ENCODE measurements at places on chromosomes 7 and 10.
A peak's percentile ranks its signal among the peaks of the same experiment; 100 is the strongest.

DNA sequence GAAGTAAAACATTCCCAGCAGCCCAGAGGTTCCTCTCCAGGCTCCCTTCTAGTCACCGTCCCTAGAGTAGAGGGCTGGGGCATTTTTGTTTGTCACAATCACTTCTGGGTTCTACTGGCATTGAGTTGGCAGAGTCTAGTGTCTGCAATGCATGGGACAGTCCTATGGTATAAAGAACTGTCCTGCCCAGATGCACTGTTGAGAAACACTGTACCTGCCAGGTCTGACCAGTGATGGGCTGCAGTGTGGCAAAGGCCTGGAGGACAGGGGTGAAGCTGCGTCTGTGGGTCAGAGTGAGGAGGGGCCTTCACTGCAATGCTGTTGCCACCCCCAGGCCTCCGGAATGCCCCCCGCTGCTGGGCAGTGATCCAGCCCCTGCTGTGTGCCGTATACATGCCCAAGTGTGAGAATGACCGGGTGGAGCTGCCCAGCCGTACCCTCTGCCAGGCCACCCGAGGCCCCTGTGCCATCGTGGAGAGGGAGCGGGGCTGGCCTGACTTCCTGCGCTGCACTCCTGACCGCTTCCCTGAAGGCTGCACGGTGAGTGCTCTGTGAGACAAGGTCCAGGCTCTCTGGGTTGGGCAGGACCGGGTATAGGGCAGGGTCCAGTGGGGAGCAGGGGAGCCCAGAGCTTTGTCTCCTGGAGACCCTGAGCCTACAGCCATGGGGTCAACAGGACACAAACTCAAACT, 14.8 kb downstream of the SMO start:
- no peak for DNase-seq

DNA sequence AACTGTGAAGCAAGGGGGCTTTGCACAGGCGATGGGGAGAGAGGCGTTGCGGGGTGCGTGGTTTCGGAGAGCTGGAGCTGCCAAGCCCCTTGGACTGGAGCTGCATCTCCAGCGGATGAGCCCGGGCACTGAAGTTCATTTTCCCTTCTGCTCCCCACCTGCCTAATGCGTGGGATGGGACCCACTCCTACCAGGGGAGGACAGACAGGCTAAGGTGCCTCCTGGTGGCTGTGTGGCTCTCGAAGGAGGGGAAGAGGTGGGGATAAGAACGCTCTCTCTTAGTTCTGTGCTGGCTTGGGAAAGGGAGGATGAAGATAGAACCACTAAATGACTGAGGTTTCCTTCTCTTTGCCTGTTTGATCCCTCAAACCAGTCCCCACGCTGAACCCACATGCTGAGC, 177.6 kb upstream of the PITRM1 start:
- no peak for DNase-seq

DNA sequence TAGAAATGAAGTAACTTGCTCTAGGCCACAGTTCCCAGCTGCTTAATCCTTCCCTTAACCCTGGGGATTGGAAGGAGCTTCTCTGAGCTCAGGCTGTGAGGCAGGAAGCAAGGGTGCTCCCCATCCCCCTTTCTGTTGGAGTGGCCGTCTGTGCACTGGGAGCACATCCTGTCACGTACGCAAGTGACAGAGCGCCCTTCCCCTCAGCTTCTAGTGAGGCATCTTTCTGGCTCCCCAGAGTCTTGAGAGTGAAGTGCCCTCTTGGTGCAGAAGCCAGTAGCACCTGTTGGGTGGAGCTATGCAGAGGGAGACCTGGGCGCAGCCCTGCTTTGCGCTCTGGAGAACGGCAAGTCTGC, 47.8 kb downstream of the SHH start:
- no peak for DNase-seq

DNA sequence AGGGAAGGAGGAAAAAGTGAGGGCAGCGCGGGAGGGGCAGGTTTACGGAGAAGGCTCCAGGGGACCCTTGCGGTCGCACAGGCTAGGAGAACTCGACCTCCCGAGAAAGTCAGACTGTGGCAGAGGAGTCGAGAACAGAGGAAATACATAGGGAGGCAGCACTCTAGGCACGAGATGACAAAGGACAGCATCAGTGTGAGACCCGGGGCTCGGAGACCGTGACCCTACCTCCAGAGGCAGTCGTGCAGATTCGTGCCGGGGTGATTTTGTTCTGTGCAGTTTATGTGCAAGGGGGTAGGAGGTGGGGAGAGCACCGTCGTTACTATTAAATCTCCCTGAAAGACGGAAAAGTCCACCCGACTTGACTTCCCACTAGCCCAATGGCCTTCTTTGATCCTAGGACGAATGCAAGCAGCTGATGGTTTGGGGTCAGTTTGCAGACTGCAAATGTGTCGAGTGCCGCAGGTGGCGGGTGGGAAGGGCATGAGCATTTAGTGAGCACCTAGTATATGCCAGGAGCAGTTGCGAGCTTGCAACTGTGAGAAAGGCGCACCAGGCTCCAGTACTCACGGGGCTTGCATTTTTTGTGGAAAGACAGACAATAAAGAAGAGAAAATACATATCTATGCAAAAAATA, 674 bp upstream of the OSBPL3 start:
- DNase-seq = no peak

GRCh38 chr7:127226685-127227374, 25.9 kb downstream of the GRM8 start:
- DNase-seq = no peak

DNA sequence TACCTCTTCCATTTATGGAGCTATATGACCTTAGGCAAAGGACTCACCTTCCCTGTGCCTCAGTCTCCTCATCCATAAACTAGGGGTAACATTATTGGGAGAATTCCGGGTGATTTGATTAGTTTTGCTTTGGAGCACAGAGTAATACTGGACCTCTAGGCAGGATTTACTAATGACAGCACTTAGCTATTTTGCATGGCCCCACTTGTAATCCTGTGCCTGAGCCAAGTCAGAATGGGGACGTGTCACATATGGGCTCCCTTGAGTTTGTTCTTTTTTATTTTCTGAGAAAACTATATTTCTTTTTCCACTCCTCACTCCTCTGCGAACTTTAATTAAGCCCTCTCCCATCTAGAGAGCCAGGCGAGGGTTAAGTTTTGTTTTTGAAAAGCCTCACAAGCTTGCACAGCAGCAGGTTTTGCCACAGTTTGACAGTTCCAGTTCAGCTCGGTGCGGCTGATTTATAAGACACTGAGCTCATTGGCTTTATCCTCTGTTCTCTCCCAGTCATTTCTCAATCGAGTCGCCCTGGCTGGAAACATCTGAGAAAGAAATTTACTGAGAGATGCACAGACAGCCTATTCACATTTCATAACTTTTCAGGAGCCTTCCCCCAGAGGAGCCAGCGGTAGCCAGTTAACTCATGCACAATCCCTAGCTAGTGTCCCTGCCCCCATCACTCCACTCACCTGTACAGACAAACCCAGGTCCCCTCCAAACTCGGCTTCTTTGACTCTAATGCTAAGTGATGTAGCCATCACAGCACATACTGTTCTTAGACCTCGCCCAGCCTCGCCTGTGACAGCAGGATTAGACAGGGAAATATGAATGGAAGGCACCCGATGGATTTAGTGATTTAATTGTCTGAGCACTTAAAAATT, 441.9 kb upstream of the NPVF start:
- no peak for DNase-seq

- no peak for DNase-seq
Observed at GRCh38 chr7:44263326-44264082, 61.9 kb downstream of the CAMK2B start.

- DNase-seq = no peak
Observed at GRCh38 chr7:12709726-12710502, 22.5 kb downstream of the ARL4A start.

GRCh38 chr7:94649450-94649849, 6.5 kb downstream of the SGCE start:
- DNase-seq = no peak

DNA sequence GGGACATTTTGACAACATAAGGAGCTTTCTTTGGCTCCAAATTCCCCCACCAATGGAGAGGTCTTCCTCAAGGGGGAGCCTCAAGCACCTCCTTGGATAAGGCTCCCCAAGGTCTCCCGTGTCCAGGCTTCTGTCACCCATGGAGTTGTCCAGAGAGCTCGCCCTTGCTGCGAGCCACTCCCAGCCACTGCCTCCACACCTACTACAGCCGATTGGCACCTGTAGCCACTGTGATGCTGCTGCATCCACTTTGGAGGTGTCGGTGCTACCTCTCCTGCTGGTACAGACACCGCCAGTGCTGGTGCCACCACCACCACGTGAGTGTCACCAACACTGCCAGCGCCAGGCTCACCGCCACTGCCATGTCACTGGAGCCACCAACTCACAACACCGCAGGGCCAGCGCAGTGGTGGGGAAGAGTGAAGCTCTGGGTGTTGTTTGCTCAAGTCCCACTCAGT, 22.1 kb upstream of the ENO4 start:
- DNase-seq = no peak

- DNase-seq = no peak
Observed at GRCh38 chr10:12013926-12014325, 28.7 kb downstream of the UPF2 start.

DNA sequence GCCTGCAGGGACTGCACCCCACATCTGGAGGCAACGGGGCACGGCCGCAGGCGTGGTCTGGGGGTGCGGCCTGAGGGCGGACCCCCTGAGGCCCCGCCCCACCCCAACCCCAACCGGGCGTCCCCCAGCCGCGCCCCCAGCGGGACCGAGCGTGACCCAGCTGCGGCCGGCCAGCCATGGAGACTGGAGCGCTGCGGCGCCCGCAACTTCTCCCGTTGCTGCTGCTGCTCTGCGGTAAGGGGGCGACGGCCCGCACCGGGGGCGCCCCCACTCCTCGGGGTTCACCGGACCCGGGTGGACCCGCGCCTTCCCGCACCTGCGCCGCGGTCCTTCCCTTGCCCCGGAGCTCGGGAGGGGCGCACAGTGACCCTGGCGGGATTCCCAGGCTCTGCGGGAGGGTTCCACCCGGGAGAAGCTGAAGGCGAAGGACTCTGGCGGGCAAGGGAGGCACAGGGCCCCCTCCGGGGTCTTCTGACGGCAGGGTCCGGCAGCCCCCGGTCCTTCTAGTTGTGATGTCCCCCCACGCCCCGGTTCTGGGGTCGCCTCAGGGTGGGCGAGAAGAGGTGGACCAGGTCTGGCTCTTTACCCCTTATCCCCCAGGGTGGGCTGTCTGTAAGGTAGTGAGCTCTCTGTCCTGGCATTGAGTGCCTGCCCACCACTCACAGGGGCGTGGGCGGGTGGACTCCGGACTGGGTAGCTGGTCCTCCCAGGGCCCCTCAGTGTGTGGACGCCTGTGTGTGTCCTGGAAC, at the start of gene RAMP3:
Gene RAMP3, plus strand, starts transcription at position 139 of the 749 bp plus-strand sequence. Its CDS starts 38 bp downstream, at position 177.
- DNase-seq = peak; percentile 51

GRCh38 chr10:71927776-71928592, 36.2 kb upstream of the CHST3 start:
- no peak for DNase-seq

DNA sequence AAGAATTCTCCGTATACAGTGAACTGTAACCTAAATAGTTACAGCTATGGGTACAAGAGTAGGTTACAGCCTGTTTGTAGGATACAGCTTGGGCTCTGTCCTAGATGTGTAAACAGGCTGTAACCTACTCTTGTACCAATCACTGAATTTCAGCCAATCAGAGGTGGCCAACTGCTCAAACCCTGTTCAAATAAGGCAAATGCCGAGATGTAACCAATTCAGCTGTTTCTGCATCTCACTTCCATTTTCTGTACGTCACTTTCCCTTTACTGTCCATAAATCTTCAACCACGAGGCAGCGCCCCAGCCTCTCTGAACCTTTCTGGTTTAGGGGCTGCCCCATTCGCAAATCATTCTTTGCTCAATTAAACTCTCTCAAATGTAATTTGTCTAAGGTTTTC, 8.3 kb upstream of the MMP21 start:
- no peak for DNase-seq

DNA sequence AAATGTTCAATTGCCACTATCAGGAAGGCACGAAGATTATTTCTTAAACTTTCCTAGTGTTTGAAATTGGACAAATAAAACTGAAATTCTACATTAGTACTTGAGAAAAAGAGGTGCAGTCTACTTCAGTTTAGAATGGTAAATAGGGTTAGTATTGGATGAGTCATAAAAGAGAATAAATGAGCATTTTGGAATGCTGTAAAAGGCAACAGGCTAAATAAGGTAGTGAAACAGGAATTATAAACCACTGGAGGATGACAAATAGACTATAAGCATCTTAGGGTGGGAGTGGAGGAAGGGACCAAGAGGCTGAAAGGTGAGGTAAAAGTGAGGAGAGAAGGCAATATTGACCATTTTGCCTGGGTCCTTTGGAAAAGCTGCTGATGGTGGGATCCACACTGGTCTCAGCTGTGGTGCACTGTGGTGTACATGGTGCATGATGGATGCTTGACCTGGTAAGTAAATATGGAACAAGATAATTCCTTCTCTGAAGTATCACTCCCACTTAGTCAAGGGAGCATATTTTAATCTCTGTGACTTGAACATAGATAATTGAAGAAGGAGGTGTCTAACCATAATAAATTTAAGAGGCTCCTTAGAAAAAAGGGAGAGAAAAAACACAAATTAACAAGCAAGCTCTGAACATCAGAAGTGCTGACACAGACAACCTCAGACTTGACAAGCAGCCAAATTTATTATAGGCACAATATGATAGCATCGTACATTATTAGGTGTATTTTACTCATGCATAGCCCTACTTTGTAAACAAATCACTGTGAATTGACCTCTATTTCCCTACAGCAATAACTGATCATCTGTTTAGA, 76.4 kb upstream of the SCIN start:
- no peak for DNase-seq

DNA sequence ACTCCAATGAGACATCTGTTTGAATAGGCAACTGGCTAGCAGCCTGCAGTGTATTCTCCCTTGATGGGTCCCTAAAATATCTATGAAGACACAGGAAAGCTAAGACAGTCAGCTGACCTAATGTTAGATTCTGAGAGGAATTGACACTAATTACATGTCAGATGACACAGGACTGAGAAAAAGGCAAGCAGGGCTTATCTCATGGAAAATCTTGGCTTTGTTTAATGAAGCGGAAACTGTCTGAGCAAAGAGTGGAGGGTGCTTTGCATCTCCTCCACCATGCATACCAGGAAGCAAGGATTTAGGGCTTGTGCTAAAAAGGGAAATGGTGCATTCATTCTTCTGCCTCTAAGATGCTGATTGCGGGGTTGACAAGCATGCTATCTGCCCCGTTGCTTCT, 135.5 kb upstream of the GLI3 start:
- DNase-seq = no peak

DNA sequence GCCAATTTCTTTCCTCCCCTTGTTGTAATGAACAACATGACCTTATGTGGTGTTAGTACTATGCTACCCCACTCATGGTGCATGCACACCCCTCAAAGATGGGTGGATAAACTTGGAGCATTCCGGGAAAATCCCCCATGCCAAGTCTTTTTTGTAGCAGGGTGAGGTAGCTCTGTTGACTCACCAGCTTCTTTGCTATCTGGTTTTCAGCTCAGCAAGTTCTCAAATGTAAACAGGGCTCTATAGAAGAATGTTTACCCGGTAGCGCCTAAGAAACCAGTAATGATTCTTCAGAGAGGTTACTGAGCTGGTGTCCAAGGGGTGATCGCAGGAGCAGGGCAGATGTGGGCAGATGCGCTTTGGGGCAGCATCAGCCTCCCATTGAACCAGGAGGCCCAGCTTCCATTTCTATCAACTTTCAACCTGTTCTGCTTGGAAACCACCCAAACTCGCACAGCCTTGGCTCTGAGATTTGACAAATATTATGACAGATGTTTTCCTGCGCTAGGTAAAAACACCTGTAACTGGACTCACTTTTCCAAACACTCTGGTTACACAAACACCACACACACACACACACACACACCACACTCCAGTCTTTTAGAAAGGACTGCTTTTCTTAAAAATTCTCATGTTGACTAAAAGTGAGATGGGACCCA, 87.8 kb downstream of the ZRANB1 start:
- no peak for DNase-seq

Data from RWPE2 (cell line).